ENCODE measurements at places on chromosomes 3 and 15.

DNA sequence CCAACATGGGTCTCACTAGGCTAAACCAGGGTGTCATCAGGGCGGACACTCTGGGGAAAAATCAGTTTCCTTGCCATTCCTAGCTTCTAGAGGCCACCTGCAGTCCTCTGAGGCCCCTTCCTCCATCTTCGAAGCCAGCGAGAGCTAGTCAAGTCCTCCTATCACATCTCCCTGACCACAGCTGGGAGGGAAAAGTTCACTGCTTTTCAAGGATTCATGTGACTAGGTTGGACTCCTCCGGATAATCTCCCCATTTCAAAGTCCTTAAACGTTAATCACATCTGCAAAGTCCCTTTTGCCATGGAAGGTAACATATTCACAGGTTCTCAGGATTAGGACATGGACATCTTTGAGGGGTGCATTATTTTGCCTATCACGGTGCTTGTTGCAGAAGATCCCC lies 35.9 kb upstream of the MAP3K13 start:
- ATAC-seq = no peak

DNA sequence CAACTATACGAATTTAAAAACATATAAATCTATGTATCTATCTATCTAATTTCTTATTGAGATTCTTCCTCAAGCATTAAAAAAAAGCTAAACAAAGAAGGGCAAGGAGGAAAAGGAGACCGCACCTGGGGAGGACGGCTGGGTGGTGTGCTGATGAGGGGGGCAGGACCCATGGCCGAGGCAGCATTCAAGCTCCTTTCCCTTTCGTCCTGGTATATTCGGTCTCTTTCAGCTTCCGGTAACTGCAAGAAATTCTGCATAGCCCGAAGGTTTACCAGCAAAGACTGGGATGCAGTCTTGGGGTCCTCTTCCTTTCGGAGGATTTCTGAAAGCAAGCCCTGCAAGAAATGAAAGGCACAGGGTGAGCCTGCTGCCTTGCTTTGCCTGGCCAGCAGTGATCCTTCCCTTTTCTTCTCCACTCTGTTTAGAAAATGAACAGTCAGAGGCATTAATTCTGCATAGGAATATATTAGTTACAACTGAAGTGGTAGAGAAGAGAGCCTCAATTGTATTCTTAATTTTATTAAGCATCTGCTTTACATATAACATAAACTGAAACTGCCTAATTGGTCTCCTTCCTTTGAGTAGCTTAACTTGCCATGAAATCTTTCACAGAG lies 38.8 kb downstream of the SATB1 start:
- no peak for ATAC-seq

GRCh38 chr3:14124223-14124614 lies 451 bp downstream of the CHCHD4 start:
- ATAC-seq = peak; percentile 18

GRCh38 chr15:46548989-46549388 lies 914.2 kb downstream of the SQOR start:
- ATAC-seq = no peak

DNA sequence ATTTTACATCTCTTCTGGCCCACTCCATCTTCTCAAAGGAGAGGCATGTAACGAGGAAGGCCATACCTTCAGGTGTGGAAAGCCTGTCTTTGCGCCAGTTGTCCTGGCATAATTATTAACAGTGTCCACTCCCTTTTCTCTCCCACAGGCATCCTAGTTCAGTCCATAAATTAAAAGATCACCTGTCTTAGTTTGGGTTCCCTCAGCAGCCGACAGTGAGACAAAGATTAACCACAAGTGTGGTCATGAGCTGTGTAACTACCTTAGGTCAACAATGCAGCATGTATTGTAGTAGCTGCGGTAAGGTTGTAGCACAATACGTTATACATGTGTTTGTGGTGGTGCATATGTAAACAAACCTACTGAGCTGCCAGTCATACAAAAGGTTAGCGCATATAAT lies 103.3 kb upstream of the GALNT15 start:
- ATAC-seq = no peak

DNA sequence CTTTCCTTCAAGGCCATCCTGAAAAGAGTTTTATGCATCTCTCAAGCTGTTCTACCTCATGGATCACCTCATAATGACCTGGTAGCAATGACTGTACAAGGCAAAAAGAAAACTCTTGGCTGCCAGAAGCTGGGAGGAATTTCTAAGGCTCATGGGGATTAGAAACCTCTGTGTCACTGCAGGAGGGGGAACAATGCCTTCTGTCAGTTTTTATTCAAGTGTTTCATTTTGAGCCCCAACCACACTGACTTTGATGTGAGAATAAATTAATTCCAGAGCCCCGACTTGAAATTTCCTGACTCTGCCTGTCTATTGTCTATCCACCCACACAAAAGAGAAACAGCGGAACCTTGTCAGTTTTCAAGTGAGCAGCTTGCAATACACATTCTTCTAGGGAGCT lies 58.7 kb upstream of the MRPL3 start:
- no peak for ATAC-seq

DNA sequence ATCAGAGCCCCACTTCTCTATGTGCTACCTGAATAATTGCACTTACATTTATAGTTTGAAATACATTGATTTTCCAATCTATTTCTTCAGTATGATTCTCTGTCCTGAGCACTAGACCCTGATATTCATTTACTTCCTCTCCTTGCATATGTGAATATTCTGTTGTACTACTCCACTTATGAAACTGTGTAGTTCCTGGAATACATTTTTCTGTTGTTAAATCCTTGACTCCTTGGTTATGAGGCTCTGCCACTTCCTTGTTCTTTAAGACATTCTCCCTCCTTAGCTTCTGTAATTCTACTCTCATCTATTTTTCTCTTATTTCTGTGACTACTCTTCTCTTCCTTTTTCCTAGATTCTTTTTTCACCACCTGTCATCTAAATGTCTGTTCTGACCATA lies 12.9 kb upstream of the MGA start:
- ATAC-seq = no peak

DNA sequence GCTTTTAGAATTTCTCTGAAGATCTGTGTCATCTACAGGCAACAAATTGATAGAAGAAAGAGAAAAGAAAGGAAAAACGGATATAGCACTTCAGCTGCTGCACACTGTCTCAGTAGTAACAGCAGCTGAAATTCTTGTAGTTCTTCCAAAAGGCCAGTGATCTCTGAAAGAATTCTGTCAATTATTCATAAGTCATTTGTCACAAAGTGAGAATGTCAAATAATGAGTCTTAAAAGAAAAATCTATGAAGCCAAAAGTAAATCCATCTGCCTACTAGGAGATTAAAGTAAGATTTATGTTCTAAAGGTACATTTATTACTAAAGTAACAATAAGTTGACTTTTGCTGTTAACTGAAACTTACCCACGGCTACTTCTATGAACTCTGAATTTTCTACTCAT lies 24.6 kb downstream of the IFT80 start:
- no peak for ATAC-seq

- peak; percentile 98 for ATAC-seq
Observed at GRCh38 chr3:142850395-142851023, 38.4 kb downstream of the PCOLCE2 start.

DNA sequence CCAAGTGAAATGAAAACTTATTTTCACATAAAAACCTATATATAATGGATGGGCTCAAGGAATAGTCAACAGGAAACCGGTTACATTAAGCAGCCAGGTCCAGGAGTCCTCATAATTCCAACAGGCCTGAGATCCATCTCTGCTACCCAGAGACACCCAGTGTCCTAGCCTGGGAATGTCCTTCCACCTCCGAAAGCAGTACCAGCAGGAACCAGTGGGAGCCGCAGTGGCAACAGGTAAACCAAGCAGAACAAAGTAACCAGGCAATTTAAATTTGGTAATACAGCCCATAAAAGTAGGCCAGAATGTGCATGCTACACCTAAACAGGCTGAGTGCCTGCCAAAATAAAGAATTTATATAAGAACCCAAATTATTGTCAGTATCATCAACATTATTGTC lies 195.6 kb downstream of the ZBBX start:
- ATAC-seq = no peak

DNA sequence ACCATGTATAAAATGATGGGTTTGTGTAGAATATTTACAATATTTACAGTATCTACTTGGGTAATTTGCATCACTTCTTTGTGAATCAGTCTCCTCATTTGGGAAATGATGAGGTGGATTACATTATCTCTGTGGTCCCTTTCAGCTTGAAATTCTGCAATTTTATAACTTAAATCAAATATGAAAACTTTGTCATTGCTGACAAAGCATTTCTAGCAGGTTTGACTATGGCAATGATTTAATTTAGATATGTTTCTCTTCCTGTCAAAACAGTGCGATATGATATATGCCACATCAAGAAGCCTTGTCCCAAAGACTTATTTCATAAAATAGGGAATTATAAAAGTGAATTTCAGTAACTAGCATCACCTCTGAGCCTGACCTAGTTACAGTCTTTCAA lies 315.8 kb upstream of the MEIS2 start:
- no peak for ATAC-seq

DNA sequence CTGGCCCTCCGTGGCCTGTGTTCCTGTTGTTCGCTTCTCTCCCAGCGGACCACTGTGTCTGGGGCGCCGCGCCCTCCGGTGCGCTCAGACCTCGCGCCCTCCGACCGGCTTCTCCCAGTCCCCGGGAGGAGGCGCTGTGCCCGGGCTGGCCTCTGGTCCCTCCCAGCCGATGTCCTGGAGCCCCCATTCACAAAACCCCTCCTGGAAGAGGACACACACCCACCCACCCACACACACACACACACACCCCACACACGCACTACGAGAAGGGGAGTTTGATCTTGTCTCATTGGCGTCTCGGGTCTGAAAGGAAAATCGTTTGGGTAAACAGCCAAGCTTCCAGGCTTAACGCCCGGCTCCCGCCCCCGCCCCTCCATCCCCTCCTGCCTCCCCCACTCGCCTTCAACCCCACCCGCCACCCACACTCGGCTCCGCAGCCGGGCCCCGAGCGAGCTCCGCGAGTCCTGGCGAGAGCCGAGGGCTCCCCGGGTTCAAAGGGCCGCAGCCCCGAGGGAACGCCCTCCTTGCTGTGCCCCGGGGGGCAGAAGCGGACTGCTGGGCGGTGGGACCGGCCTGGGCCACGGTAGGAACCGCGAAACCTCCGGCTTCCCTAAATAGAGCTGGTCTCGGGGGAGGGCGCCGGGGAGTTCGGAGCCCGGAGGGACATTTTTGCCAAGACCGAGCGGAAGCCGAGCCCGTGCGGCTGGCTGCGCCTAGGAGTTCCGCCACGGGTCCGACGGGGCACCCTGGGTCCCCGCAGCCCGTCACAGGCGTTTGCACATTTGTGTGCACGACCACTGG lies 23.6 kb downstream of the NR2F2 start:
- no peak for ATAC-seq

DNA sequence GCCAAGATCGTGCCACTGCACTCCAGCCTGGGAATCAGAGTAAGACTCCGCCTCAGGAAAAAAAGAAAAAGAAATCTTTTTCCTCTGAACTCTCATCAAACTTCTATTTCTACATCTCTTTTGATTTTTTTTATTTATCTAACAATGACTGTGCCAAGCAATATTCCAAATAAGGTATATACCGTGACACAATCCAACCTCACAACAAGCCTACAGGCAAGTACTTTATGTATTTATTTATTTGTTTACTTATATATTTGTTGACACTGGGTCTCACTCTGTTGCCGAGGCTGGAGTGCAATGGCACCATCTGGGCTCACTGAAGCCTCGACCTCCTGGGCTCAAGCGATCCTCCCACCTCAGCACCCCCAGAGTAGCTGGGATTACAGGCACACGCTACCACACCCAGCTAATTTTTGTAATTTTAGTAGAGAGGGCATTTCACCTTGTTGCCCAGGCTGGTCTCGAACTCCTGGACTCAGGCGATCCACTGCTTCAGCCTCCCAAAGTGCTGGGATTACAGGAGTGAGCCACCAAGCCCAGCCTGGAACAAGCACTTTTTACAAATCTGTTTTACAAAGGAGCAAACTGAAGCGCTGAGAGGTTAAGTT lies 94.9 kb upstream of the CHD2 start:
- ATAC-seq = no peak

- peak; percentile 97 for ATAC-seq
Observed at GRCh38 chr3:189586941-189587663, 44.1 kb upstream of the TP63 start.

- ATAC-seq = peak; percentile 85
Observed at GRCh38 chr3:133662278-133662651, 524 bp upstream of the TOPBP1 start.

DNA sequence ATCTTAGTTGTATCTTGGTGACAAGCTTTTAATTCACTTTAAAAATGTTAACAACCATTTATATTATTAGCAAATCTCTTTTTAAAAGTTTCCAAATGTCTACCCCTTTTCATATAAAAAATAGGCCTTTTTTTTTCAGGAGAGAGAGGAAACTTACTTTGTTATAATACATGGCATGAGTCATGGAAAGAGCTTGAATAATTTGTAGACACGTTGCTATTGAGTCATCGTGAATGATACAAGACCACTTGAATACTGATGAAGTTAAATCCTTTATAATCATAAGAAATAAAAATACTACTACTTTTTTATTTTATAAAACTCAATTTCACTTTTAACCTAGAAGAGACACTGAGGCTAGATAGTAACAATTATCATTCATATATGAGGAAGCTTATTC lies 70.3 kb upstream of the BBX start:
- ATAC-seq = no peak

DNA sequence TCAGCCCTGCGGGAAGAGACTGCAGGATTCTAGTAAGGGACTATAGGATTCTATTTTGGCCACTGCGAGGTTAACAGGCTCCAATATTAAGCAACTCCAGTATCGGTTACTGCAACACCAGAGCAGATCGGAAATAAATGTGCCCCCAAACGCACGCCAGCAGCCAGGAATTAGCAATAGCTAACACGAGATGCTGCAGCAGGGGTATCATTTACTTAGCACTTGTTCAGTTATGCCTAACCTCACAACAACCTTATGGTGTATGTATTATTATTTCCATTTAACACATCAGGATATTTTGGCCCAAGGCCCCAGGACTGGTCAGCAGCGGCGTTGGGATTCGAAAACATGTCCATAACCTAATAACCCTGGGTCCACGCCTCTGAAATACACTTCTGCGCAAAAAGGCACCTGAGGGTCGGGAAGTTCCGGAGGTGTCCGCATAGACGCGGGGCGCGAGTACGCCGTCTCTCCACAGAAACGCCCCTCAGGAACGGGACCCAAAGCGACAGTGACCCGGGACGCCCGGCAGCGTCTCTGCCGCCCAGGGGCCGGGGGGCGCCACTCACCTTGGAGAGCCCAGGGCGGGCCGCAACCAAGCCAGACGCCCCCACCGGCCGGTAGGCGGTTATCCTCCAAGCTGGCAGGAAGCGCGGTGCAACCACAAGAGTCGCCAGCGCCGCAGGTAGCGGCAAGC lies 681 bp downstream of the PIK3CB start:
- no peak for ATAC-seq

- ATAC-seq = no peak
Observed at GRCh38 chr3:50876947-50877346, 202.2 kb downstream of the DOCK3 start.
